Activated CD4-positive, alpha-beta T cell treated with anti-CD3 and anti-CD28 coated beads for 1 hour (primary cell): ENCODE measurements at places on chromosomes 2 and 18.

DNA sequence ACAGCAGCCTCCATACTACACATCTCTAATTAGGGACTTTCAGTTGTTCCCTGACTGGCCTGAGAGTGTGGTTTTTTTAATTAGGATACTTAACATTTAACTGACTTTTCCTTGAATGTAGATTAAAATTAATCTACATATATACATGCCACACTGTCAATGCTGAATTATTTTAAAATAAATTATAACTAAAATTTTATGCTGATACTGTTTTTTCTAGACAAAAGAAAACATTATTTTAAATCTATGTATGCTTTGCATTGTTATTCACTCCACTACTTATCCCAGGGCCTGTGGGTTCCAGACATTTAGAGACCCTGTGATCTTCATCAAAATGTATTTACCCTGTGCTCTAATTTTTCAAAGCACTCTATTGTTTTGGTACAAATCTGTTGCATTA, 496.0 kb upstream of the MAP2 start:
- no peak for DNase-seq

DNA sequence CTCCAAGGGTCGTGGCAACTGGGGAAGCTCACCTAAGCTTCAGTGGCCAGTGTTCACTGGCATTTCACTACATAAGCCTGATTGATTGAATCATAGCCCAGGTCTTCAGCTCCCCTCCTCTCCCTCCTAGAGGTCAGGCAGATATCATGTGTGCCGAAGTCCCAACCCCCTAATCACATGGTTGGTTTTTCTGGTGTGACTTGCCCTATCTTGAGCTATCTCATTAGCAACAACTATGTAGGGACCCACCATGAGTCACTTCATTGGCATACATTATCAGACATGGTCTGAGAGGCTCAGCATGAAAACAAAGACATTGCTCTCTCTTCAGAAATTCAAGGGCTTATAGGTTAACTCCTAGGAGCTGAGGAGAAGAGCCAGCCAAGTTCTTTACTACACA, 76.8 kb downstream of the LYPD1 start:
- DNase-seq, result no peak

DNA sequence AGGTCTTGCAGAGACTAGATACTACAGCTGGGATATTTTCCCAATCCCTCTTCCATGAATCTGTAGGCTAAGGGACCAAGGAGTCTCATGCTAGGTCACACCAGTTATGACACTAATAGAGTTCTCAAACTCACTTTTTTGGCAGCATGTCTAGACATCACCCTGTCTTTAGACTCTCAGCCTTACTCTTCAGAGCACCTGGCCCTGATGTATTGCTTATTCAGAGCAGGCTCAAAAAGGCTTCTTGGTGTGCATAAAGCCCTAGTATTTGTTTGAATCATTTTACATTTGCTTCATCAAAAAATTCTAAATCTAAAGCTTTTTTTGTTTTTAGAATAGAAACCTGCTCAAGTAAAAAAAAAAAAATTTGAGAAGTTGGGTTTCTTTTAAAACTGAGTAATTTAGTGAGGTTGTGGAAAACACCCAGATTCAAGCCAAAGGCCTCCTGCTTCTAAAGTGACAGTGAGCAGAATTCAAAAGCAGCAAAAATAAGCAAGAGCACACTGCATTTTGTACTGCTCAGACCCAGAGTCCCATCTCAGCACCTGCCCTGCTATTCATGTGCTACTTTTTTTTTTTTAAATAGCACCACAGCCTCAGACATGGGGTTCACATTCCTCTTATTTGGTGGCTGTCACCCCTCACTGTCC, 18.0 kb upstream of the DNAH6 start:
- DNase-seq, result no peak

GRCh38 chr2:96509114-96509846, 4.1 kb upstream of the NEURL3 start:
- peak; percentile 31 for DNase-seq

- DNase-seq, result no peak
Observed at GRCh38 chr2:29323961-29324360, 208.7 kb downstream of the CLIP4 start.

DNA sequence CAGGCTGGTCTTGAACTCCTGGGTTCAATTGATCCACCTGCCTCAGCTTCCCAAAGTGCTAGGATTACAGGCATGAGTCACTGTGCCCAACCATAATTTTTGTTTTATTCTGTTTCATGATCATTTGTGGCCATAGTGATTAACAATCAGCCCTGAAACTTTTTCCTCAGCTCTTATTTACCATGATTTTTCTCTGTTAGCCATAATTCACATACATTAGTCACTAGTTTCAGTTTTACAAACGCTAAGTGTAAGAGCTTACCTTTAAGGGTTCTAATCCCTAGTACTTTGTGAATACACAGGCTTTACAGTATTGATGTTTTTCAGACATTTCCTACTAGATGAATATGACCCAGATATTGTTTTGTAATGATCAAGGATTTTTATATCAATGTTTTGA, 216.1 kb downstream of the DPP4 start:
- DNase-seq, result no peak

- DNase-seq, result no peak
Observed at GRCh38 chr2:26172189-26172870, 558 bp upstream of the GAREM2 start.

- DNase-seq, result no peak
Observed at GRCh38 chr2:20617892-20618467, 32.9 kb downstream of the HS1BP3 start.

- DNase-seq, result no peak
Observed at GRCh38 chr2:33014268-33014667, 67.5 kb downstream of the LTBP1 start.

- no peak for DNase-seq
Observed at GRCh38 chr18:22277758-22278157, 108.4 kb downstream of the GATA6 start.

- no peak for DNase-seq
Observed at GRCh38 chr2:41871080-41871479, 176.7 kb upstream of the PKDCC start.

DNA sequence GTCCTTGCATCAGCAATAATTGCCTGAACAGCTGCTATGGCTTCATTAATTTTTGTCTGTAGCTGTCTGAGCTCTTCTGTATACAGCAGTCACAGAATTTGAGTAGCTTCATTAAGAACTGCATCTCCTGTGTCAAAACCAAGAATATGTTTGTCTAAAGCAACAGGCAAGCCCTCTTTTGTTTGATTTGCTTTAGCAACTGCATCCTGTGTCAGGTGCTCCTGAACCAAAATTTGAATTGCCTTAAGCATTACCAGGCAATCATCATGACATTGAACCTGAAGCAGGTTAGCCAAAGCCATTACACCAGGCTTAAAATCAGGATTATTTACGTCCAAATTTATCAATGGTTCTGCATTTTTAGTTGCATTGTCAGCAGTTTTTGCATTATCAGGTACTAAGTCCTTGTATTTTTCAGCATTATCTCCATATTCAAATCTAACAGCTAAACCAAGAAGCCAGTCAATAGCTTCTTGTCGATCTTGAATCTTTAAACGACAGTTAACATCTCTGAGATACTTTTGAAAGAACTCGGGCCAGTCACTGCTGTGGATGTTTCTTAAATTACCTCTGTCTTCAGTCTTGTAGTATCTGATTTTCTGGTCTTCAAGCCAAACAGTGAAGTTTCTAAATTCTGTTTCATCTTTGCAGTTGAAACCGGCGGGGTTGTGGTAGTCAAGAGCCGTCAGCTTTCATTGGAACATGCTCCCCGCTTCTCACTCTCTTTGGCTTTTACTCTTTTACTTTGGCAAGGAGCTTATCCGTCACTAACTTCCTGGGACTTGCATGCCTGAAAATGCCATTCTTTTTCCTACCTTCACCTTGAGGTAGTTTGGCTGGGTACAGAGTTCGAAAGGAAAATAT, 42.2 kb downstream of the MERTK start:
- no peak for DNase-seq

GRCh38 chr2:70920367-70920715, 15.4 kb upstream of the ATP6V1B1 start:
- no peak for DNase-seq

GRCh38 chr2:230742781-230743180, 30.1 kb downstream of the CAB39 start:
- no peak for DNase-seq

DNA sequence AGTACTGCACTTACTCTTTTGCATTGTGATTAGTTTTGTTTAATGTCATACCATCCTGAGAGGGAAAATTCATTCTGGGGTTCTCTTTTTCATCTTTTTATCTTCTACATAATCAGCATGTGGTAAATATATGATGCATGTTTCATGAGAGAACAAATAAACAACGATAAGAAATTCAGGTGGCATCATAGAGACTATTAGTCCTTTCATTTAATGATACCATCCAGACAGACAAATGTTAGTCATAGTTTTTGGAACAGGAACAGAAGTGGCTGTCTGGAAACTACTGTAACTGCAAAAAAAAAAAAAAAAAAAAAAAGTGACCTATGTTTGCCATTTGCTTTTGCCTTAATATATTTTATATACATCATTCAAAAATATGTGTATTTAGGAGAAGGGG, 761.0 kb downstream of the EPHA4 start:
- DNase-seq, result no peak

DNA sequence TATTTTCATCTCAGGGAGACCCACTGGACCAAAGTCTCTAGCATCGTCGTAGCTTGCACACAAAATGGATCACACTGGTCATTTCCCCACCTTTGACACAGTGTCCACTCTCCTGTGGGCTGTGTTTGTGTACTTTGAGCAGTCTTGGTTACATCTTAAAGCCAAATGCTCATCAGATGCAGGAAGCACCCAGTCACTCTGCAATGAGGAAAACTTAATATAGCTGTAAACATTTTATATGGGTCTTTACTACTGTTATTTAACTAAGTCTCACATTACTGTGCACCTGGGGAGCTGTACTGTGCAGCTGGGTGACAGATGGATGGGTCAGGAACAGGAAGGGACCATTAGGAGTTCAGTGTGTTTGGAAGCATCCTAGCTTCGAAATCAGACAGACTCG, 109.0 kb upstream of the CXCR4 start:
- DNase-seq, result no peak

DNA sequence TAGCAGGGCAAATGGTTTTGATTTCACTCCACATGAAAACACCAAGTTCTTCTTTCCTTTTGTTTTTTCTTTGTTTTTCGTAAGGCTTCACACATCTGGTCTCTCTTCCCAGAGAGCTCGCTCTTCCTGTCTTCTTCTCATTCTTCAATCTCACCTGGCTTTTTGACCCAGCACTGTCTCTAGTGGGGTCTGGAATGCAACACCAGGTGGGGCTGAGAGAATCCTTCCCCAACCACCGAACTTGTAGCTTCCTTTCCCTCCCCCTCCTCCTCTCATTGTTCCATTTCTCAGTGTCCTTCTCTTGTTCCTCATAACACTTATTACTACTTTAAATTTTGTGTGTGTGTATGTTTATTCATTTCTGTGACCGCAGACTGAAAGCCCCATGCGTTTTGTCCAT, 13.5 kb upstream of the PIEZO2 start:
- no peak for DNase-seq

GRCh38 chr2:39256040-39256439, 12.3 kb upstream of the CDKL4 start:
- DNase-seq, result no peak

GRCh38 chr2:12726271-12726670, 9.5 kb downstream of the TRIB2 start:
- no peak for DNase-seq

- DNase-seq, result no peak
Observed at GRCh38 chr2:59899692-59900091, 653.8 kb downstream of the BCL11A start.

- no peak for DNase-seq
Observed at GRCh38 chr2:64716569-64716968, 62.9 kb upstream of the SERTAD2 start.

DNA sequence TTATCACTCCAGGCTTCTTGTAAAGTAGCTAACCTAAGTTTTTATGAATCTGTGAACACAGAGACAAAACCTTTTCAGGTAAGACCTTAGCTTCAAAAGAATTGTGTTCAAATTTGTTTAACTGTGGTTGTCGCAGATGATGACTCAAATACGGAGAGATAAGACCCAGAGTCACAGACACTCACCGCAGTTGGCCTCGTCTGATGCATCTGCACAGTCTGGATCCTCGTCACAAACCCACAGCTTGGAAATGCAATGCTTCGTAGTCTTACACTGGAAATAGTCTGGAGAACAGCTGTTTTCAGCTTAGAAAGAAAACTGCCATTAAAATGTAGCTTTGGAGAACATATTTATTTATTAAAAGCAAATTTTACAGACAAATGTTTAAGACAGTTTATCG, 1662.1 kb upstream of the NXPH2 start:
- no peak for DNase-seq

GRCh38 chr2:158893026-158893425, 75.4 kb upstream of the TANC1 start:
- DNase-seq, result no peak

DNA sequence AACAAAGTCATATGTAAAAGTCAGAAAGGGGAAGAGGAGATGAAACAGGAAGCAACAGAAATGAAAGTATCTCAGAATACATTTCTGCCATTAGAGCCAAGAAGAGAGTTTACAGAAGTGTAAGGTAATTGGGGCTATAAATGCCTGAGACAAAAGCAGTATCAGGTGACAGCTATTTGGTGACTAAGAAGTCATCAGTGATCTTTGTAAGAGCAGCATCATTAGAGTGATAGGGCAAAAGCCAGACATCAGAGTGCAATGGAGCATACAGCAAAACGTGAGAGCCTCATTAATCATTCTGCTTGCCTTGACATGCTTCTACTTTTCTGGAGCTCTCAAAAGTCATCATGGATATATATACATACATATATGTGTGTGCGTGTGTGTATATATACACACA, 804.7 kb upstream of the PIK3C3 start:
- DNase-seq, result no peak

- DNase-seq, result no peak
Observed at GRCh38 chr2:133200684-133201421, 367.4 kb downstream of the NCKAP5 start.

- DNase-seq, result no peak
Observed at GRCh38 chr2:169759987-169760386, 26.4 kb downstream of the KLHL23 start.

DNA sequence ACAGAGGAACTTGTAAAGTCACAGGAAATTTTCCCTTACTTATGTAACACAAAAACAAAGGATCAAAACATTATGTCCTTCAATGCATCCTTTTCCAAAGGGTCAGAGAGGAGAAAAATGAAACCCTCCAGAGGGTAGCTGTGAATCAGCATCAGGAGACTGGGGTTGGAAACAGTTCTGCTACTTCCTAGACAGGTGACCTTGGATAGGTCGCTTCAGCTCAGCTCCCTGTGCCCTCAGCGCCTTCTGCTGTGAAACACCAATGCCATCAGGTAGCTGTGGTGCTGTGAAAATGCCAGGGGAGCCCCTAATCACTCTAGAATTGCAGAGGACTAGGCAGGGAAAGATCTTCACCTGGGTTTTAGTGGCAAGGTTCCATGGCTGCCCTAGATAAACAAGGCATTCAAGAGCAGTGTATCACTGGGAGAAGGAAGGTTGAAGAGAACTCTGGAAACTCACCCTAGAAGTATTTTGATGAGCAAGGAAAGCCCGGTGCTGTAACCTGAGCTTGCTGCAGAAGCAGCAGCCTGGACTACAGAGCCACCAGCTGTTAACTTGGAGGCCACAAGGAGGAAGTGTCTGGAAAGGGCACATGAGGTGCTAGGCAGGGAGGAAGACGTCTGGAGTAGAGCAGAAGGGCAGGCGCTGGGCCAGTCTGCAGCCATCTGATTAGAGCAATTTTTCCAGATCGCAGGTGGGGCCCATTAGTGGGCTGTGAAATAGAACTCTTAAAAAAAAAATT, 100.7 kb upstream of the MCFD2 start:
- DNase-seq, result no peak
